ENCODE measurements at places on chromosomes 4 and X.

DNA sequence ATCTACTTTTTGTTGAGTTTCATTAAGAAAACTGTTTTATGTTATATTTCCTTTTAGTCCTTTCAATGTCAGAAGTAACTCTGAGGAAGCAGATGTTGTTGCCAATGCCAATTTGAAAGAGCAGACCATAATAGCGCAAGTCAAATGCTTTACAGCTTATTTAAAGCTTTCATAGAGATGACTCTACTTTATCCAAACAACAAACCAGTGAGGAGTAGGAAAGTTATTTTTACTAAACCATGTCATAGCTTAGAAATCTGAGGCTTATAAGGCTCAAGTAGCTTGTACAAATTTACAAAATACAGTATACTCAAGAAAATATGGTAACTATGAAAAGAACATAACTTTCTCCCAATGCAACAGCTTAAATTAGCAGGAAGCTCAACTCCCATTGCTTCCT lies 40.1 kb upstream of the SPOCK3 start:
- DNase-seq, result no peak

DNA sequence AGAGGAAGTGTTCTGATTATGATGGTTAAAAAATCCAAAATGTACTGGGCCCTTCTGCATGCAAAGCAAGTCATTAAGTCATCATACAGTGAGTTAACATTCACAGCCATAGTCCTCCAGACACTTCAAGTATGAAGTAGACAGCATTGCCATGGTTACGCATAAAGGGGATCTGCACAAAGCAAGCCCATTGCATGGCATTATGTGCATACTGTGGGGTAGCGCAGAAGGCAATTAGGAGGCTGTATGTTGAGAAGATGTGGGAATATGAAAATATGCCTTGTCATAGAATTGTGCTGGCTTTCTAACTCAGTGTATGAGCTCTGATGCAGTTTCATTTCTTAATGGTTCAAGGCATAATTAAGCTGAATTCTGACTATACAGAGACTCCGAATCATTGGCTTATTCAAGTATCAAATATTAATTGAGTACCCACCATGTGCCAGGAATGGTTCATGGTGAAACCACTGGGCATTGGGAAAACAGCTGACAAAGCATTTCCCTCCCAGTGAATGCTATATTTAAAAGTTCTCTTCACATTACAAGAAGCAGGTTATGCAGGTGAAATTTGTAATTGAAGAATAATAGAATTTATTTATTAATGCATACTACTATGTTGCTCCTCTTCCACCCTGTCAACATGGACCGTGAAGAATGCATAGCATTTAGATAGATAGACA lies 588.9 kb downstream of the ZNF674 start:
- no peak for DNase-seq

GRCh38 chr4:77817304-77818072 lies 1.7 kb downstream of the CNOT6L start:
- no peak for DNase-seq

DNA sequence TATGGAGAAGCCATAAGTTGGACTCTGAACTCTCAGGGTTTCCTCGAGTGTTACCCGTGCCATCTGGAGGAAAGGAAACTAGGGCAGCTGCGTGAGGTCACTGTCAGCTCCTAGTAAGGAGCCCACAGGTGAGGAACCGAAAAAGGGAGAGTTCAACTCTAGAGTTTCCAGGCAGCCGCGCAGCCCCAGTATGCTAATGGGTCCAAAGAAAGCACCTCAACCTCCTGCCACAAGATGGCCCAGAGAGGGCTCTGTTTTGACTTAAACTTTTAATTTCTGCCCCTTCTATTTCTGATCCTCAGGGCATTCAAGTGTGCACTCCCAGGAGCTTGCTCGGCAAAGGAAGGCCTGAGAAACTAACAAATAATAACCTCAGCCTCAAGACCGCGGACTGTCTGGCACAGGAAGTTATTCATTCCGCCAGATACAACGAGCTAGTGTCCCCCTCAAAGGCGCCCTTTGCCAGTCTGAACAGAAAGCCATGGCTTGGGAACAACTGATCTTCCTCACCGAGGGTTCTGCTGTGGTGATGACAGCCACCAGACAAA lies 13.9 kb downstream of the SCARB2 start:
- DNase-seq, result no peak

DNA sequence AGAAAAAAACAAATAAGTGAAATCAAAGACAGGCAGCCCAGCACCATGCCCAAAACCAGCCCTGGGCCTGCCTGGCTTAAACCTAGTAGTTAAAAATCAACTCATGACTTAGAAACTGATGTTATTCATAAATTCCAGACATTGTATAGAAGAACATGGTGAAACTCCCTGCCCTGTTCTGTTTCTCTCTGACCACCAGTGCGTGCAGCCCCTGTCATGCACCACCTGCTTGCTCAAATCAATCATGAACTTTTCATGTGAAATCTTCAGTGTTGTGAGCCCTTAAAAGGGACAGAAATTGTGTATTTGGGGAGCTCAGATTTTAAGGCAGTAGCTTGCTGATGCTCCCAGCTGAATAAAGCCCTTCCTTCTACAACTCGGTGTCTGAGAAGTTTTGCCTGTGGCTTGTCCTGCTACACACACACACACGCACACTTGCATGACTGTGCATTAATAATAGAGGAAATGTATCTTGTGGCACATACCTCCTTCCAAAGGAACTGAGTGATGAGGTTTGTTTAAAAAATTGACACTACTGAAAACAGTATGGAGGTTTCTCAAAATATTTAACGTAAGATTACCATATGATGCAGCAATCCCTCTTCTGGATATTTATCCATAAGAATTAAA lies 39.2 kb upstream of the UGT2B7 start:
- no peak for DNase-seq

GRCh38 chr4:15469402-15470127 lies at the start of gene CC2D2A:
Gene CC2D2A, plus strand, starts transcription at chr4:15469882. Its CDS starts 6,051 bp downstream, at chr4:15475933.
- peak; percentile 25 for DNase-seq

DNA sequence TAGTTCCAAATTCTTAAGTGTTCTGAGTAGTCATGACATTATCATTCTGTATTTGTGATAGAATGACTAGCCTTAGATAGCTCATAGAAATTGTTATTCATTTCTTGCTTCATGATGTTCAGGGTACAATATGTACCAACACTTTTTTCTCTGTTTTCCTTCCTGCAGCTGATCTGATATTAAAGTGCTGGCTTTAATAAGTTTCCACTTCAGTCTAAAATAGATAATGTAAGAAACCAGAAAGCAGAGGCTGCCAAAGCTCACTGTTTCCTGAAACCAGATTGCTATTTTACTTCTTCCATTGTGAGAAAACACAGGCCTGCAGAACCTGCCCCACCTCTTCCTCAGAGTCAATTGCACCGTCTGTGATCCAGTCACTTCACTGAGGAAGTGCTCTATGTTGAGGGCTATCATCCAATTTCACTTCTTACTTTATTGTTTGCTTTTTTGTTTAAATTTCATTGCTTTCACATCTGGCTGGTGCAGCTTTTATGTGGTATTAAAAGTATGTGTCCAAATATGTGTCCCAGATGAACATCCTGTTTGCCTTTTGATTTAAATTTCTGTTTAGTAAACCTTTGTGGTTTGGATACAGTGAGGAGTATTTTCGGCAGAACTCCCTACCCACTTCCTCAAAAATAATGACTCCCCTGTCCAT lies 652.1 kb downstream of the ANKRD50 start:
- DNase-seq, result no peak

DNA sequence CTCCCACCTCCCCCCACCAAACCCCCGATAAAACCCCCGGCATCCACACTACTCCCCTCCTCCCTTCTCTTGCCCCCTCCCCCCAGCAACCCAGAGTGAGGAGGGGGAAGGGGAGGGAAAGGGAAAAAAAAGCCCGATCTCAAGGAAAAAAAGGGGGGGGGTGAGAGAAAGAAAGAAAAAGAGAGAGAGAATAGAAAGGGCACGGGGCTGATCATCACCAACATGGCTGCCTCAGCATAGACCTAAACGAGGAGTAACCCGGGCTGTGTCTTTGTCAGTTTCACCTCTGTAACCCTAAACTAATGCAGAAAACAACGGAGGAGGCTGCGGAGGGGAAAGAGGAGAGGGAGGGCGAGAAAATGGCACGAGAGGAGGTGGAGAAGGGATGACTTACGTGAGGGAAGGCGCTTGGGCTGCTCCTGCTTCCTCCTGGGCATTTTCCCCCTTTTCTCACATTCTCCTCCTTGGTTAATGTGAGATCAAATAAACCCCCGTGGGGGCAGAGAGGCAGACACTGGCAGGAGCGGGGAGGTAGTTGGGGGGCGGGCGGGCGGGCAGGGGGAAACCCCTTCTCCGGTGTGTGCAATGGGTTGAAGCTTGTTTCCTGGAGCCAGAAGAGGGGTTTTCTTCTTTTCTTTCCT lies 532 bp downstream of the ZNF827 start:
- no peak for DNase-seq
